Activated CD8-positive, alpha-beta memory T cell treated with anti-CD3 and anti-CD28 coated beads for 48 hours (primary cell): ENCODE measurements at places on chromosomes 2 and 18.

GRCh38 chr2:69989441-69990105 lies 28.1 kb upstream of the ASPRV1 start:
- DNase-seq: no peak

DNA sequence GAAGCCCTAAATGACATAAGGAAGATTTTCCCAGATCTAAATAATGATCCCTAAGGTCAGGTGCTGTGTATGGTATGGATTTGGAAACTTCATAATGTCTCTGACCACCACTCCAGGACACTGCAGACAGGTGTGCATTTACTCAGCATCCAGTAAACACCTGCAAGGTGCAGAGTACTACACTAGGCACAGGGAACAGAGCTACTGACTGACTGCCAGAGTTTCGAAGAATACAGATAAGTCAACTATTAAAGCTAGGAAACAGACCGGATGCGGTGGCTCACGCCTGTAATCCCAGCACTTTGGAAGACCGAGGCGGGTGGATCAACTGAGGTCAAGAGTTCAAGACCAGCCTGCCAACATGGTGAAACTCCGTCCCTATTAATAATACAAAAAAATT lies 65.0 kb downstream of the ATP8B1 start:
- DNase-seq: no peak

DNA sequence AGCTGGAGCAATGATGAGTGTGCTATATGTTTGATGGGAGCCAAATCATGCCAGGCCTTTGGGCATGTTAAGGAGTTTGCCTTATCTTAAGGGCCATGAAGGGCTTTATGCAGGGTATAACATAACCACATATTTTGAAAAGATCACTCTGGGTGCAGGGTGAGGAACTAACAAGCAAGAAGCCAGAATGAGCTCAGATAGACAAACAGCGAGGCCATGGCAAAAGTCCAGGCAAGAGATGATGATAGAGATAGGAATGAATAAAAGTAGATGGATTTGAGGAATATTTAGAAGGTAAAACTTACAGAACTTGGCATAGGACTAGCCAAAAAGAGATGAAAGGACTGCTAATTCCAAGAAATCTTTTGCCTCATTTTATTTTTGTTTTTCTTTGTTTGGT lies 6.7 kb downstream of the GALNT3 start:
- DNase-seq: no peak

GRCh38 chr2:11787991-11788390 lies 41.6 kb downstream of the LPIN1 start:
- no peak for DNase-seq

- no peak for DNase-seq
Measured at GRCh38 chr2:217705461-217705860, 297.3 kb downstream of the TNS1 start.

- no peak for DNase-seq
Measured at GRCh38 chr2:50872543-50872942, 159.4 kb downstream of the NRXN1 start.

- DNase-seq: no peak
Measured at GRCh38 chr2:102737431-102737830, 24.4 kb upstream of the TMEM182 start.

GRCh38 chr18:32355896-32356295 lies 114.8 kb downstream of the GAREM1 start:
- no peak for DNase-seq

GRCh38 chr2:225013425-225014365 lies 28.6 kb downstream of the DOCK10 start:
- DNase-seq: no peak

- DNase-seq: no peak
Measured at GRCh38 chr2:62844311-62845090, 139.0 kb downstream of the EHBP1 start.

GRCh38 chr2:168851674-168852320 lies 38.4 kb downstream of the SPC25 start:
- no peak for DNase-seq

DNA sequence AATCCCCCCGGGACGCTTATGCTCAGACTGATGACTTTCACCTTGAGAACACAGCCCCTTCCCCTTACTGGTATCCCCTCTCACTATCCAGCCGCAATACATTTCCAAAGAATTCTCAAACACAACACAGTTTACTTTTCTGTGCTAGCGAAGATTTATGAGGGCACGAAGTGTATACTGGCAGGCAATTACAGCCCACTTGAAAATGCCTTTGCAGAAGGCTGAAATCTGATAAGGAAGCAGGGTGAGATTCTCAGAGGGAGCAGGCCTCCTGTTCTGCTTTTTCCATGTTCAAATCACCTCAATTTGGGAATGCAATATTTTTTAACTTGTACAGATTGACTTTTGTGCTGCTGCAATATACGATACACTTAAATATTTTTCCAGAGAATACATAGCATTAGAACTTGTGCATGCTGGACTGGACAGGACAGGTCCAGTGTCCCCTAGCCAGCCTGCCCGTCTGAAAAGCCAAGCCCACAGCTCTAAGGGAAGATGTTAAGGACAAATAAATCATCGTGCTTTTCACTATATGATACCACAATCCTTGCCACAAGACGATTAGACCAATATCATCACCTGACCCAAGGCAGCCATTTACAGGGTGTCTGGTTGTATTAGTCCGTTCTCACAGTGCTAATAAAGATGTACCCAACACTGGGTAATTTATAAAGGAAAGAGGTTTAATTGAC lies 262.1 kb downstream of the EPHA4 start:
- no peak for DNase-seq

GRCh38 chr2:168731002-168731401 lies 71.4 kb upstream of the NOSTRIN start:
- no peak for DNase-seq

GRCh38 chr2:114642988-114643553 lies 200.6 kb downstream of the DPP10 start:
- no peak for DNase-seq

DNA sequence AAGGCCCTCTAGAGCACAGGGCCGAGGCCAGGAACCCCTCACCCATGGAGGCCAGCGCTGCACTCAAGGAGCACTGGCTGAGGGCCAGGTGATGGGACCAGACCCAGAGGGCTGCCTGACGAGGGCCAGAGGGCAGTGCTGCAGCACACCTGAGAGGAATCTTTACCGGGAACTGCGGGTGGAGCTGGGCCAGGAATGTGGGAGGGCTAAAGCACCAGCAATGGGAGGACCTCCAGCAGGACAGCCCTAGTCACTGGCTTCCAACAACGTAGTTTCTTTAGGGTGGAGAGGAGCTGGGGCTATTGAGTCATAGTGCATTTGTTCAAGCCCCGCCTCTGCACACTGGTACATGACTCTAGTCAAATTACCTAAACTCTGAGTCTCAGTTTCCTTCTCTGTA lies 143.4 kb downstream of the TMEM17 start:
- DNase-seq: no peak

- DNase-seq: no peak
Measured at GRCh38 chr2:39218391-39218790, 25.4 kb downstream of the CDKL4 start.

DNA sequence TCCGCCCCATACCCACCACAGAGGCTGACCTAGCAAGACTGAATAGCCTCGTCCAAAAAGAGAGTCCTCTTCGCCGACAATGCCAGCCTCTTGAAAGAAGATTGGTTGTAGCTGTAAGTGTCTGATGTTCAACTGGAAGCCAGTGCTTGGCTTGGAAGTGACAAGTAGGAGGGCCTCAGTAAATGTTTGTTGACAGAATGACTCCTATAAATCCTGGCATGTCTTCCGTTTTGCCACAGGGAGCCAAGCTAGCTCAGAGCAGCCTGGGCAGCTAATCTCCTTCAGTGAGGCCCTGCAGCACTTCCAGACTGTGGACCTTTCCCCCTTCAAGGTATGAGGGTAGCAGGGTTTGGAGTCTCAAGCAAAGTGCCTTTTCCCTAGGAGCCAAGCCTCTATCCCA lies 14.9 kb downstream of the ELMOD3 start:
- DNase-seq: no peak

GRCh38 chr2:69103419-69103818 lies 90.4 kb downstream of the ANTXR1 start:
- no peak for DNase-seq
